Islet precursor cell (in vitro differentiated cells): ENCODE measurements at places on chromosomes 2 and 18.

- DNase-seq = no peak
These were observed 47.2 kb downstream of the USP34 start for GRCh38 chr2:61423714-61424113.

GRCh38 chr2:6828299-6828584 is 37.5 kb downstream of the CMPK2 start:
- DNase-seq = no peak

DNA sequence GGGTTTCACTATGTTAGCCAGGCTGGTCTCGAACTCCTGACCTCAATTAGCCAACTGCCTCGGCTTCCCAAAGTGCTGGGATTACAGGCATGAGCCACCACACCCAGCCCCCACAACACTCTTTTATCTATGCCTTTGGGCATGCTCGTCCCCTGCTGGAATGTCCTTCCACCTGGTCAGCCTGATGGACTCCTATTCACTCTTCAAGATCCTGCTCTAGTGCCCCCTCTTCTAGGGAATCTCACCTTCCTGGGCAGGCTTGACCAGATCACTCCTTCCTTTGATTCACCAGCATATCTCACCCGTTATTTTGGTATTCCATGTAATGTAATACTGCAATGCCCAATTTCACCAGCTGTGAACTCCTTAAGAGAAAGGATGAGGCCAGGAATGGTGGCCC is 13.9 kb upstream of the SLC66A3 start:
- no peak for DNase-seq

GRCh38 chr2:219214141-219214540 is 4.6 kb downstream of the ABCB6 start:
- DNase-seq = no peak

- no peak for DNase-seq
These were observed 24.3 kb downstream of the DSC2 start for GRCh38 chr18:31077878-31078277.

DNA sequence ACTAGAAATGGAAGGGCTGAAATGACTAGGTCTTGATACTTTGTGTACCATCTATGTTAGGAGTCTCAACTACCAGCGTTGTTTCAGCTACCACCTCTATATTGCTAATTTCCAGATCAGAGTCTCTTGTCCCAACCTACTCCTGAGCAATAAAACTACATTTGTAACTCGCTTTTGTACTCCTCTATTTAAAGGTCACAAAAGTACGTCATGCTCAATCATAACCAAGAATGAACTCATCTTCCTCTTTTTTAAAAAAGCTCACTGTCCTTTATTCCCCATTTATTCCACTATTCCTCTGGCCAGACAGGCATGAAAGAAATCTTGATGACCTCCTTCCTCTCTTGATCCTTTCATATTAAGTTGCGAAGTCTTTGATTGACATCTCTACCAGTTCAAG is 11.2 kb upstream of the MATN3 start:
- DNase-seq = no peak

- no peak for DNase-seq
These were observed 9.4 kb downstream of the DNPEP start for GRCh38 chr2:219378163-219378851.

GRCh38 chr18:2893676-2894075 is 46.9 kb downstream of the EMILIN2 start:
- DNase-seq = peak; percentile 46

DNA sequence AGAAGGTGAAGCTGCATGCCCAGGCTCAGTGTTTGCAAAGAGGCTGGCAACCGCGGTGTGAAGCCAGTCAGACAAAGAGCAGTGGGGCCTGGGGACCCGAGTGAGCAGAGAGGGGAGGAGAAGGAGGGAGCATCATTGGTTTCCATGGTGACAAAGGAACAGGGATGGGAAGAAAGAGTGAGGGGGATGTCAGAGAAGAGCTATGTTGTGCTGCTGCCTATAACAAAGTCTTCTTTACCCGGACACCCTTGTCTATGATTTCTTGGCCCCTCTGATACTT is 14.5 kb downstream of the TMEM247 start:
- DNase-seq = peak; percentile 57

DNA sequence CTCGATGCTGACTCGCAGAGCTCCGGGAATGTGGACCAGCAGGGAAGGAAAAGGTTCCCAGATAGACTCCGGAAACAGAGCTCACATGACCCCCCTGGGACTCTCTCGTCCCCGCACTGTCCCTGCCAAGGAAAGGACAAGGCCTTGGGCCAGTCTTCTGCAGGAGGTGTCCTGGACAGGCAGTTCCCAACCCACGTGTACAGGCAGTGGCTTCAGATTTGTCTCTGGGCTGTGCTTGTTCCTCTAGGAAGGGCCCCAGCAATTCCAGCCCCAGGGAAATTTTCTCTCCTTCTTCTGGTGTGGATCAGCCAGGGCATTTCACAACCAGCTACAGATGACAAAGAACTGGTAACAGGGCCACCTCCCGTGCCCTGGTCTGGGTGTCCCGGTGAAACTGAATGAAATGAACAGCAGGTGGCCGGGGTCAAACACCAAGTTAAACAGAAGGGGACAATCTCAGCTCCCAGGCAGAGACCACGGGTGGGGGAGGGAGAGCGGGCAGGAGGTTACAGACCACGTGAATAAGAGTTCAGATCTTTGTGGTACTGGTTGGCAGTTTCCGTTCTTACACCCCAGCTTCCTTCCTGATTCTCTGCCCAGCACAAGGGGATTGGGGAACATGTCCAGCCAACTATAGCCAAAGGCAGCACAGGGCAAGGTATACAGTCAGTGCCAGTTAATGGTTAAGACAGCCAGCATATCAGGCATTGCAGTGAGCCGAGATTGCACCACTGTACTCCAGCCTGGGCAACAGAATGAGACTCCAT is 52.2 kb upstream of the CAB39 start:
- peak; percentile 68 for DNase-seq

DNA sequence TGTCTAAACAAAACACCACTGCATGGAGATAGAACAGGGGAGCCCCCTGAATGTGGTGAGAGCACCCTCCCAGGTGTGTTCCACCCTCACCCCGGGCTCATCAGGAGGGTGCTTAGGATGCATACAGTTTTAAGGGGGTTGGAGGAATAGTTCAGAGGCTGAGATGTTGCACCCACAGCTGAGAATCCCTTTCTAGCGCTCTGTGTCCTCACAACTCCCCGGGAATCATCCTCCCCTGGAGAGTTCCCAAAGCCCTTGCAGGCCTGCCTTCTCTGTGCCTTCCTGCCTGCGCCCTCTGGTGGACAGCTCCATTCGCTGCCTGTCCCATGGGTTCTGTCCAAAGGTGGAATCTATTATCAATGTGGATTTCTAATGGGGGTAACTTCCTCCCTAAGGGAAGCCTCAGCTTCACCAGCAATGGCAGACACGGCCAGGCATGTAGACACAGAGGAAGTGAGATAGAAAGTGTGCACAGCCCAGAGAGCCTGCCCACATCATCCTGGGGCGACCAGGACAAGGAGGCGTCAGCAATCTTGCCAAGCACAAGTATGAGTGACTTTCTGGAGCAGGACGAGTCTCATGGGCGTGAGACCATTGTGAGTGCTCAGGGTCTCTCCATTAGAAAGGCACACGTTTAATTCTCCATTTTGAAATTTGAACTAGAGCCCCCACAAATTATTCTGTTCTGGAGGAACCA is 1.2 kb upstream of the UGT1A5 start:
- peak; percentile 87 for DNase-seq

- DNase-seq = peak; percentile 54
These were observed 158.9 kb downstream of the LDLRAD4 start for GRCh38 chr18:13377496-13377895.

GRCh38 chr2:129201696-129202095 is 777.8 kb upstream of the RAB6C start:
- no peak for DNase-seq

DNA sequence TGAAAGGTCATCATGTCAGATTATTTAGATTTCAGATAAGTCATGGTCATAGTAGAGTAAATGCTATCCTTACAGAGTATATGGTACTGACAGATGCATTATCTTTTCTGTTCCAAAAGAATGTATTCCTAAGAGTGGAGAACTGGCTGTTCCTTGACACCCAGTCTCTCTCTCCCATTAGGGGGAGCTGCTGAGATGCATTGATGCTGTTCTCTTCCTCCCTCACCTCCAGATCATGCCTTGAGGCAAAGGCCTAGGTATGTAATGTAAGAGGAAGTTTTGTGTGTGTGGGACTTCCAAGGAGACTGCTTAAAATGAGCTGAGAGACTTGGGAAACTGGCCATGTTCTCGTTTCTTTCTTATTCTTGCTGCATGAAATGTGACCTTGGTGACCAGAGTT is 979.5 kb upstream of the CELF4 start:
- peak; percentile 78 for DNase-seq

- peak; percentile 71 for DNase-seq
These were observed 137.2 kb upstream of the KCTD1 start for GRCh38 chr18:26685438-26686157.

DNA sequence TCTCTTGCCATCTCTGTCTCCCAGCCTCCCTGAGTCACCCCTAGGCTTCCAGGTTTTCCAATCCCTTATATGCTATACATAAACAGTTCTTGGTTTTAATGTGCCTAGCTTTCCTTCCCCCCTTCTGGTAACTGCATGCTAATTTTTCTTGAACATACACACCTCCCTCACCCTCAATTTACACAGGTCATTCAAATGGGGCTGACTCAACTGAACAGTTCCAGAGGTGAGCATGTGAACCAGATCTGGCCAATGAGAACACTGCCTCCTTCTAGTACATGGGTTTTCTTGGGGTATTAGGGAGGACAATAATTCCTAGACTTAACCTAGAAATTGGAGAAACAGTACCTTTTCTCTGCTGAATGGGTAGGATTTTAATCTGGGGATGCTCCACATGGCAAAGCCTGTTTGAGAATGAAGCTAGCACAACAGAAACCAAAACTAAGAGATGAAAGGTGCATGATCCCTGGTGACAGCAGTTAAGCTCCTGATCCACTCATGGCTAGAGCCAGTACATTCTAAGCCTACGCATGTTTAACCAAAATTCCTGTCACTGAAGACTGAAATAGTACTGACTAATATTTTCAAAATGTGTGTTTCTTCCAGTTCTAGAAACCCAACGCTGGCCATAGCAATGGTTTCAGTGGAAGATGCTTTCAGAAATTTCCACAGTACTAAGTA is 11.8 kb downstream of the SLC25A12 start:
- no peak for DNase-seq

GRCh38 chr2:176169181-176169580 is 12.1 kb downstream of the HOXD3 start:
- no peak for DNase-seq

GRCh38 chr2:15640261-15640711 is 48.6 kb downstream of the DDX1 start:
- DNase-seq = no peak

GRCh38 chr2:241417626-241418025 is 61.5 kb downstream of the FARP2 start:
- no peak for DNase-seq

DNA sequence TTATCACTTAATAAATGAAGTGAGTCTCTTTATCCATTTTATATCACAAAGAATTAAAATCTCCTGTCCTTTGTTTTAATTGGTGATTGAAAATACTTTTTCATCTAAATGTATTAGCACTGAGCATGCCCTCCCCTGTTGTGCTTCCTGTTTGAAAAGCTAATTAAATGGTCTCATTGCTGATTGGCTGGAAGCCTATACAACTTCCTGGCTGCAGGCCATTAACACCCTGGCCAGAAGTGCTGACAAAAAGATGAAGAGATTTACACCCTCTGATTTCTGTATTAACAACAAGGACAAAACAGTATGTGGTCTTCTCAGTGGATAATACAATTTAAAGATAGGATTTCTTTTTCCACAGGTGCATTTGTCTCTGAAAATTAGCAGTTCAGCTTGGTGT is 548.0 kb downstream of the DCC start:
- DNase-seq = no peak

DNA sequence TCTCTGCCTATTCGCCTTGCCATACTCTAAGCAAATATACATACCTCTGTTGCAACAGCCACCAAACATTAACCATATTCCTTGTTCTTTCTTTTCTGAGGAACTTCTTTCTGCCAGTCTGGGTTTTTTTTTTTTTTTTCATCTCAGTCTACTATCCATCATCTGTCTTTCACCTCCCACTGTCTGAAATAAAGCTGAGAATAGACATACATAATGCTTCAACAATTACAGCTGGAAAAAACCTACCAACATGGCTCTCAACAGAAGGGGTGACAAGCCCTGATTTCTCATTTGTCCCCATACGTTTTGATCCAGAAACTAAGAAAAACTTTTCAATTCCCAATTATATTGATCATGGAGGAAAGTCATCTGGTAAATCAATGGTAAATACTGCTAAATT is 728.8 kb upstream of the POU3F3 start:
- no peak for DNase-seq

DNA sequence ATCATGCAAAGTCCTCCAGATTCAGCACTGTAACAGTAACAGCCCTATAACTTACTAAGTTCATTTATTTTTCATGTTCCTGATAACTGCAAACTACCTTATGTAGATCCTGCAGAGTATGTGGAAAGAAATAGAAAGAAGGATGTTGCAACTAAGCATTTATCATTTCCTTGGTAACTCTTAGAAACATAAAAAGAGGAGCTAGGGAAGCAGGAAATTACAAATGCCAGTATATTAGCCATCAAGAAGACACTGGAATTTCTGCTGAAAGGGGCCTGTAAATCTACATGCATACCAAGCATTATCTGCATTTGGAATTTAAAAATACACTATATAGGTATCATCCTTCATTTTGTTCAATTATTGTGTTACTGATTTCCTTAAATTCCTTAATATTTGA is 66.8 kb downstream of the PDE11A start:
- DNase-seq = no peak

DNA sequence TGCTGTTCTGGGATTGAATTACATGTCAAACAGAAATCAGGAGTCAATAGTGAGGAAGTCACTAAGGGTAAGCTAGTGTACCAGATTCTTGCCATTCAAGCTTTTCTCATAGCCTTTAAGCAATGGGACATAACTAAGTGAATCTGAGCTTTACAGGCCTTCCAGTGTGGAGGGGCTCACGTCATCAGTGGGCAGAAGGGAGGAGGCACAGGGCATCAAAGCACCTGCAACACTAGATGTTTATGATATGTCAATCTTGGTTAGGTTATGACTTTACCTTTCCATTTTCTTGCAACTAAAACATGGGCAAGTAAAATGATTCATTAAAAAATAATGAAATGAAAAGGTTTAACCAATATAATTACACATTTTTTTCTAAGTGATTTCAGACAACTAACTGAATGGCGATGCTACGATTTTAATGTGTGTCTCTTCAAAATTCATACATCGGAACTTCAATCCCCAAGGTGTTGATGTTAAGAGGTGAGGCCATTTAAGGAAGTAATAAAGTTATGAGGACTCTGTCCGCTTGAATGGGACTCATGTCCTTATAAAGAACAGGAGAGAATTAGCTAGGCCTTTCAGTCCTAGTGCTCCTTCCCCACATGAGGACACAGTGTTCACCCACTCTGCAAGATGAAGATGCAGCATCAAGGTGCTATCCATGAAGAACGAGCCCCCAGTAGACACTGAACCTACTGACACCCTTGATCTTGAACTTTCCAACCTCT is 1169.2 kb upstream of the NXPH2 start:
- no peak for DNase-seq
